ENCODE measurements at places on chromosomes 13 and 19.
A peak's percentile ranks its signal among the peaks of the same experiment; 100 is the strongest.

GRCh38 chr19:33143897-33144405, 12.0 kb downstream of the WDR88 start:
- DNase-seq = peak; percentile 74

DNA sequence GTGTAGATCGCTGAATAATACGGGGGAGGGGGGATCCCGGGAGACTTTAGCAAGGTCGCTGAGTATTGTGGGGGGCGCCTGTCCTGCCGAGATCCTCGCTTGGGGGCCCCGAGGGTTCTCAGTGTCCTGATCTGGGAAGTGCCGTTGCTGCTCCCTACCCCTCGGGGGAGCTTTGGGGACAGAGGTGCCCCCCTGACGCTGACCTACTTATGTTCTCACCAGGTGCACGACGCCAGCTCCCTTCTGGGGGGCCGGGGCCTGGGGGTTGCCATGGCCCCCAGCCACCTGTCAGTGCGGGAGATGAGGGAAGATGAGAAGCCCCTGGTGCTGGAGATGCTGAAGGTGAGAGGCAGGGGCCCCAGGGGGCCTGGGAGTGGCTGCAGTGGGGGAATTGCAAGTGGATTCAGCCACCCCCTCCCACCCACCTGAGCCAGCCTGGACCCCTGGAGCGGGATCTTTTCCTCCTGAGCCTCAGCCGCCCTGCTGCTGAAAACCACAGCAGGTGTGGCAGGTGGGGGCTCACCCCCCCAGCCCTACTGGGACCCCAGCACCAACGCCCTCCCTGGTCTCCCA, 537 bp downstream of the NAT14 start:
- no peak for DNase-seq

DNA sequence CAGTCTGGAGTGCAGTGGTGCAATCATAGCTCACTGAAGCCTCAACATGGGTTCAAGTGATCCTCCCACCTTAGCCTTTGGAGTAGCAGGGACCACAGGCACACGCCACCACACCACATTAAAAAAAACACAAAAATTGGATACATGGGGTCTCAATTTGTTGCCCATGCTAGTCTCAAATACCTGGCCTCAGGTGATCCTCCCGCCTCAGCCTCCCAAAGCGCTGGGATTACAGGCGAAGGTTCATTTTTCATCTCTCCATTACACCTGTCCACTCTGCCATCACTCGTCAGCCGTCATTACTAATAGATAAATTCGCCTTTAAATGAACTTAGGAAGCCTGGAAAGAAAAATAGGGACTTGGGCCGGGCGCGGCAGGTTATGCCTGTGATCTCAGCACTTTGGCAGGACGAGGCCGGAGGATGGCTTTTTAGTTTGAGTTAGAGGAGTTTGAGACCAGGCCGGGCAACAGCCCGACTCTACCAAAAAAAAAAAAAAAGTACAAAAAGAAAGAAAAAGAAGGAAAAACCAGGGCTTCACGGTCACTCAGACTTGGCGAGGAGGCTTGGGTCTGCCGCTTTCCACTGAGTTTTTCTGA, 685 bp upstream of the SUPT5H start:
- DNase-seq = peak; percentile 44

GRCh38 chr13:30746791-30747190, 11.4 kb downstream of the ALOX5AP start:
- DNase-seq = no peak

GRCh38 chr19:56690670-56691069, 19.1 kb upstream of the ZNF835 start:
- DNase-seq = no peak

GRCh38 chr13:32969516-32969941, 46.7 kb upstream of the KL start:
- DNase-seq = peak; percentile 76

DNA sequence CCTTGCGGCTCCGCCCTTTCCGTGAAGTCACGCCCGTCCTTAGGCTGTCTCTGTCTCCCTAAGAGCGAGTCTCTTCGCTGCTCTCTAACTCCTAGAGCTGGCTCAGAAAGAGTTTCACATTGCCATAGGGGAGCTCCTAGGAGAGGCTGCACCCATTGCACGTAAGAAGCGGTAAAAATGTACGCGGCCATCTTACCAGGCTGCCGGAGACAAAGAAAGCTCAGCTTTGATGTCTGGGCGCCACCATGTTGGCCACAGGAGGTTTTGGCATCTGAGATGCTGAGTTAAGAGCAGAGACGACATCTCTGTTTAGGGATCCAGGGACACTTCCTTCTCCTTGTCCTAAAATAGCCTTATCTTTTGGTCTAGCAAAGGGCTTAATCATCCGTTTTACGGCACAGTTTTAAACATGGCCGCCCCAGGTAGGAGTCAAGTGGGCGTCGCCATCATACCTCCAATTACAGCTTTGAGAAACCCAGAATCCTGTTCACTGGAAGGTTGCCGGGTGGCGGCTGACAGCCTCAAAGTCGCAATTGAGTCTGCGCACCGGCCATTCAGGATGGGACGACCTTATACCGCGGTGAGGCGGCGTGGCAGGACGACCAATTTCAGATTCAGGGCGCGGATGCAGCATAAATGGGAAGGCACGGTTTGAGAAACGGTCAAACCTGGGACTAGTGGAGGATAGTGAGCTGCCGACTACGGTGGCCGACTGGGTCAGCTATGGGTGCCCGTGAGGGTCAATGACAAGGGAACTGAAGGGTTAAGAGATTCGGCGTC, at the start of gene ZNF793:
Gene ZNF793 (plus strand): TSS at position 553 of the 780 bp plus-strand sequence. CDS start 16,501 bp downstream, outside the sequence.
- DNase-seq = peak; percentile 75

DNA sequence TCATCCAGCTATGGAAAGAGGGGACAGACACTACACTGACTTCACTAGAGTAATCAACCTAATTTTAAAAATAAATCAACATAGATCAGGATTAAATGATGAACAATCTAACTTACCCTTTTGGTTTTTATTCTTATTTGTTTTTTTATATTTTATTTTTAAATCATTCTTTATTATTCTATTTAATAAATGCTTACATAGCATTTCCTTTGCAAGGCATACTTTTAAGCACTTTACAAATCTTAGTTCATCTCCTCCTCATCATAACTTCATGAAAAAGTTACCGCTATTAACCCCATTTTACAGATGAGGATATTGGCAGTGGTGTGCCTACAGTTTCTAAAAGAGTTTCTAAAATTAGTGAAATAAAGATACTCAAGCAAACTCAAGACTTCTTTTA, 380.6 kb downstream of the TBC1D4 start:
- DNase-seq = no peak

GRCh38 chr19:38679839-38680238, 32.4 kb downstream of the ACTN4 start:
- no peak for DNase-seq

GRCh38 chr19:45066921-45067661, 9.2 kb downstream of the ZNF296 start:
- DNase-seq = no peak

- DNase-seq = no peak
These were observed 5.9 kb downstream of the IGLON5 start for GRCh38 chr19:51317376-51317775.
